CD4-positive, alpha-beta T cell (primary cell): ENCODE measurements at places on chromosomes 4 and X. TPM values are rescaled to one million over a fixed set of nuclear protein-coding genes. Genes with fewer than 3 reads are reported as not detected.

The STAG2 gene
- 84.7 TPM for total RNA-seq

The STAP1 gene
- total RNA-seq = 3.6 TPM

The GLUD2 gene
- total RNA-seq = 0.31 TPM

The MAGED4 gene
- total RNA-seq = 0.28 TPM

The GPR34 gene
- total RNA-seq = not detected

GRCh38 chr4:112889619-112890527 lies 159.6 kb upstream of the ANK2 start:
- H3K4me1 ChIP-seq = no peaks in the 10 kb centered on the region
- no peak for DNase-seq
- H3K4me3 ChIP-seq = no peak overlapping the region
- H3K27ac ChIP-seq = no peak overlapping the region

GRCh38 chr4:52094376-52095145 lies 43.5 kb downstream of the SPATA18 start:
- H3K27me3 ChIP-seq = peaks cover 4% of the 10 kb centered on the region
- no peak for DNase-seq
- H3K27ac ChIP-seq = no peak overlapping the region
- H3K36me3 ChIP-seq = no peaks in the 10 kb centered on the region

GRCh38 chr4:153204247-153204671 lies at the start of gene TRIM2:
Gene TRIM2 (plus strand): TSS chr4:153204443. CDS start chr4:153204531, 88 bp downstream.
- H3K27me3 ChIP-seq = no peaks in the 10 kb centered on the region
- peak within 1 kb of the TSS; percentile 44 for H3K4me3 ChIP-seq
- no peak within 1 kb of the TSS for H3K27ac ChIP-seq
- peaks cover 34% of the 10 kb centered on the region for H3K4me1 ChIP-seq

DNA sequence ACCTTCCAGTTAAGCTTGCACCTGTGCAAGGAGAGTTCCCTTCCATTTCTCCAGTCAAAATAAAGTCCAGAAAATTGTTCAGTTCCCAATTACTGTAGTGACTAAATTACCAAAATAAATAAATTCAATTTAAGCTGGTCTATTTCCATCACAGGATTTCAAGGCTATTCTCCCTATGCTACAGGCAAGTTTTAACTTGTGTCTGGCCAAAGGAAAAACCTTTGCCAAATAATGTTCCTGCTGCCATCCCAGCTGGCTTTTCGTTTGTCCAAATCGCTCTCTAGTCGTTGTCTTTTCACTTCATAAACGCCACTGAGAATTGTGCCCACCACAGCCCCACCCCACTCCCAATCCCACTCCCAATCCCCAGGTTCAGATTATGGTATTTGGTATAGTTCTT lies 2.4 kb downstream of the KCTD8 start:
- DNase-seq = no peak
- peaks cover 28% of the 10 kb centered on the region for H3K27me3 ChIP-seq
- H3K4me3 ChIP-seq = no peak overlapping the region
- H3K36me3 ChIP-seq = no peaks in the 10 kb centered on the region
- H3K27ac ChIP-seq = no peak overlapping the region
- H3K4me1 ChIP-seq = peaks cover 14% of the 10 kb centered on the region

DNA sequence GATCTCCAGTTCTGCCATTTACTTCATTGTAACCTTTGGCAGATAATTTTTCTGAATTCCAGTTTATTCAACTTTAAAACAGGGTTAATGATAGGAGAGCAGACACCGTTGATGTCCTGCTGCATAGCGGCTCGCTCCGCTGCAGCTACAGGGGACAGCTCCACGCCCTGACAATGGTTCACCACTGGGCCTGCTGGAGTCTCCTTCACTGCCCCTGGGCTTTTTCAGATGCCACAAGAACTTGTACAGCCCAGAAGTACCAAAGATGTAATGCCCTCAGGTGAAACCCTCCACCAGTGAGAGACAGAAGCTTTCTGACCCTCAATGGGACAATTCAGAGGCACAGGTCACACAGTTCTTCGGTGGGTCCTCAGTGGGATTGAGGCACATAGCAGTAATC lies 22.7 kb upstream of the SEPTIN11 start:
- H3K4me3 ChIP-seq = no peak overlapping the region
- H3K27ac ChIP-seq = no peak overlapping the region
- H3K36me3 ChIP-seq = no peaks in the 10 kb centered on the region
- H3K27me3 ChIP-seq = no peaks in the 10 kb centered on the region
- DNase-seq = no peak
- H3K4me1 ChIP-seq = no peaks in the 10 kb centered on the region

- H3K4me1 ChIP-seq = no peaks in the 10 kb centered on the region
- no peak overlapping the region for H3K27ac ChIP-seq
- no peaks in the 10 kb centered on the region for H3K27me3 ChIP-seq
- DNase-seq = no peak
- H3K36me3 ChIP-seq = no peaks in the 10 kb centered on the region
Measured at GRCh38 chrX:37075892-37076595, 67.9 kb downstream of the FAM47C start.

- no peak overlapping the region for H3K4me3 ChIP-seq
- H3K27me3 ChIP-seq = peaks cover 4% of the 10 kb centered on the region
- H3K4me1 ChIP-seq = no peaks in the 10 kb centered on the region
- H3K27ac ChIP-seq = no peak overlapping the region
- DNase-seq = no peak
- H3K36me3 ChIP-seq = no peaks in the 10 kb centered on the region
Measured at GRCh38 chr4:55329012-55329411, 17.0 kb upstream of the SRD5A3 start.

- H3K4me1 ChIP-seq = no peaks in the 10 kb centered on the region
- H3K27ac ChIP-seq = no peak overlapping the region
- no peak overlapping the region for H3K4me3 ChIP-seq
- no peaks in the 10 kb centered on the region for H3K27me3 ChIP-seq
Measured at GRCh38 chr4:171644430-171645057, 168.7 kb upstream of the GALNTL6 start.

DNA sequence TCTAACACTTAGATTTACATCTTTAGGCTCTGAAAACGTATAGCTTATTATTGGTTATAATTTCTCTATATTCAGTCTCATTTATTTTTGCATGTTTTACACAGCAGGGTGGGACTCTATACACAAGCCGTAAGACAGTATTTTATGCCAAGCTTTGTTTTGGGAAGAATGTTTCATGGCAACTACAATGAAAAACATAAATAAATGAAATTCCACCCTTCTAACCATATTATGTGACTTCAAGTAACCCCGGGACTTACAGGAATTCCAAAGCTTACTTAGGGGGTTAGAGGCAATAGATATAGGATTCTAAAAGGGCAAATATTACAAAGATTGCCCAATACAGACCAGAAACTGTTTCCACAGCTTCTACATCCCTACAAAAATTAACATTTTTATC lies 370.9 kb downstream of the PRR32 start:
- H3K4me1 ChIP-seq = no peaks in the 10 kb centered on the region
- H3K36me3 ChIP-seq = no peaks in the 10 kb centered on the region
- H3K27ac ChIP-seq = no peak overlapping the region
- DNase-seq = no peak
- no peak overlapping the region for H3K4me3 ChIP-seq

DNA sequence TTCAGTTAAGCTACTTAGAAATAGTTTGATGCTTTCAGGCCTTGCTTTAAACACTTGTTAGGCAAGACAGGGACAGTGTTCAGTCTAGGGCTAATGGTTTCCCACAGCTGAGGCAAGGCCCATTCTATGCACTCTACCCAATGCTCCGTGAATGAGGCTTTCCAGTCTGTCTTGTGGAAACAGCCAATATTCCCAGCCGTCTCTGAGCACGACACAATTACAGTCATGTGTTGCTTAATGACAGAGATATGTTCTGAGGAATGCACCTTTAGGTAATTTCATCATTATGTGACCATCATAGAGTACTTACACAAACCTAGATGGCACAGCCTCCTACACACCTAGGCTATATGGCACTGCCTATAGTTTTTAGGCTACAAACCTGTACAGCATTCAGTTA lies 9.5 kb upstream of the FAM200B start:
- H3K4me1 ChIP-seq = no peaks in the 10 kb centered on the region
- no peak for DNase-seq
- no peaks in the 10 kb centered on the region for H3K36me3 ChIP-seq
- no peak overlapping the region for H3K4me3 ChIP-seq
- H3K27ac ChIP-seq = no peak overlapping the region
